CD8-positive, alpha-beta memory T cell (primary cell): ENCODE measurements at places on chromosomes 3 and 15.

DNA sequence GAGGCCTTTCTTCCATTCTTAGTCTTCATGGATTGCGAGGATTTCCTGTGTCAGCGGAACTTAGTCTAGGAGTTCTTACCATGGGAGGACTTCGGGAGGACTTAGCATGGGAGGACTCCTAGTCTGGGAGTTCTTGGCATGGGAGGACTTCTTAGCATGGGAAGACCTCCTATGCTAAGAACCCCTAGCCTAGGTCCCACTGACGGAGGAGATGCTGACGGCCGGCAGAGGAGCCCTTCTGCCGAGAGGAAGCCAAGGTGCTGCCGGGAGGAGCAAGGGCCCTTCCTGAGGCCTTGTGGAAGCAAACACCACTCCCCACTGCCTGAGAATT lies 35.6 kb upstream of the LDHAL6B start:
- DNase-seq: no peak

DNA sequence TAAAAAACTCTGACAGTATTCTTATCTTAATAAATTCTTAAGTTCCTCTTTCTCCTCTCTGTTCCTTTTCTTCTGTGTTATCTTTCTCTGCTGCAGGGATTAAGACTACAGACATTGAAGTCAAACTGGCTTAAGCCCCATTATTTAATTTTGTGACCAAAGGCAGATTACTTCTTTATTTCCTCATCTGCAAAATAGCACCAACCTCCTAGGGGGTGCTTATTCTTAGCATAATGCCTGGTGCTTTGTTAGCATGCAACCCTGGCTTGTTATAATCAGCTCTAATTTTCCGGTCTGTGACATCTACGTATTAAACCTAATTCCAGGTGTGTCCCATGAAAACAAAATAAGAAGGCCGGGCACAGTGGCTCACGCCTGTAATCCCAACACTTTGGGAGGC lies 23.8 kb downstream of the SEMA6D start:
- no peak for DNase-seq

- no peak for DNase-seq
These were observed 20.4 kb downstream of the HDC start for GRCh38 chr15:50244959-50245624.

DNA sequence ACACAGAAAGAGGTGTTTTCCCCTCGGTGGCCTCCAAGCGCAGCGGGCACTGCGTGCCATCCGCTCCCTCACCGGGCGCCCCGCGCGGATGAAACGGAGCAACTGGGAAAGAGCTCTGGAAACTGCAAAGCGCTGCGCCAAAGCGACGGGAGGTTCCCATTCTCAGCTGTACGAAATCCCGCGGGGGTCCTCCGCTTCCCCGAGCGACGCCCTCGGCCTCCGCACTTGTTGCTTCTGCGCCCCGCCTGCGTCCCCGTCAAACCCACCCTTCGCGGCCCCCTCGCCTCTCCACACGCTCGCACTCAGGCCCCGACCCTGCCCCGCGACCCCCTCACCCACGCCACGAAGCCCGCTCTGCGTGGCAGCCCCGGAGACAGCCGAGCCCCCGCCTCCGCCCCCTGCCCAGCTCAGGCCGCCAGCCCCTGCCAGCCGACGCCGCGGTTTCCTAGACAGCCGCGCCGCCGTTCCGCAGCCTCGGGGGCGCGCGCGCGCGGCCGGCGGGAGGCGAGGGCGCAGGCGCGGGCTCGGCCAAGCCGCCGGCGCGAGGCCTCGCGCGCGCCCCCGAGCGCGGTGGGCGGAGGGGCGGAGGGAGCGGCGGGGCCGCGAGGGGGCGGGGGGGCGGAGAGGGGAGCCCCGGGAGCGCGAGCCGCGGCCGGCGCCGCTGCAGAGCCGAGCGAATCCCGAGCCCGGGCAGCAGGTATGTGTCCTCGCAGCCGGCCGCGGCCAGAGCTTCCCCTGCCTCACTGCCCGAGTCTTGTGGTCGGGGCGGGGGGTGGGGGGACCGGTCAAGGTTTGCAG lies at the start of gene TMEM266:
TMEM266 (plus strand) TSS at position 666 of the 798 bp plus-strand sequence. CDS start 74,279 bp downstream, outside the sequence.
- no peak for DNase-seq

DNA sequence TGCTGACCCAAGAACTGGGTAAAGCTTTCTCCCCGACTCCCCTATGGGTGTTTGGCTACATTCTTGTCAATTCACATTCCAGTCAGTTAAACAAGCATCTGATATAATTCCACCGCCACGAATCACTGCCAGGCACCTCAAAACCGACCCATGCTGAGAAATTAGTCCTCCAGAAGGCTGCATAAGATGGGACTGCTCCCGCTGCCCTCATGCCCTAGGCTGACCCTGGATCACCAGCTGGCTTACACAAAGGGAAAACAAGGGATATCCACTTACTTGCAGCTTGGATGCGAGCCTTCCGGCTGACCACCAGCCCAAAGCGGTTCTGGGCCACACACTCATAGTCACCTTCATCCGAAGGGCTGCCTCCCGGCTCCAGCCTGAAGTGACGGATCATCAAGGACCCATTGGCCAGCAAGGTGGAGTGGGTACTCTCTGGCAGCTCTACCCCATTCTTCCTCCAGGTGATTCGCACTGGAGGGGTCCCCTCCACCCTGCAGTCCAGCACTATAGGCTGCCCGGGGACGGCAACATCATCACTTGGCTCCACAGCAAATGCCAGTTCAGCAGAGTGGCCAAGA lies 2.9 kb downstream of the IGDCC3 start:
- no peak for DNase-seq

DNA sequence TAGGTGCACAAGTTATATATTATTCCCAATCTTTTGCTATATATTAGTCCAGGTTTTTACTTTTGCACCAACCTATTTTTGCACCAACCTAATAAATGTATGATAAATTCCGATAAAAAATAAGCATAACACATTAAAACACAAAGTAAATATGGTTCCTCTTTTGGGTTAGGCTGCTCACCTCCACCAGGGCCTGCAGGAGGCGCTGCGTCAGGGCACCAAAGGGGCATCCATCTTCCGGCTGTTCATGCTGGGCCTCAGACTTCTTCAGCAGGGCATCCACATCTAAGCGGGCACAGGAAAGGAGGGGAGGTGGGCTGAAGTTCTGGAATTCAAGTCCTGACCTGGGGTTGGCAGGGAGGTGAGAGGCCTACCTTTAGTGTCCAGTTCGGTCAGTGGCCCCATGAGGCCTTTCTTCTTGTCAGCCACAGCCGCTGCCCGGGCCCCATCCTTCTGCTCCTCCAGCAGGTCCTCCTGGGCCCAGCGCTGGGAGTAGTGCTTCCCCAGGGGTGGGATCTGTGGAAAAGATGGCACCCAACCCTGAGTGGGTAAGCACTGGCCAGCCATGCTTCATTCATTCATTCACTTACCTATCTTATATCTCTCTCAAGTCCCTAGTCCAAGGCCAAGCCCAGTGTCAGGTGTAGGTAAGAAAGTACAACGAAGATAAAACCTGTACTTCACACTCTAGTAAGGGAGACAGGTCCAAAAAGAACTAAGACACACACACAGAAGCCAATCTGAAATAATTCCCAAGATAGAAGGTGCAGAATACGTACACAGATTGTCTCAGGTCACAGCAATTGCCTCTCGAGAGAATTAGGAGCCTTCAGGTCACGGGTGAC lies 5.2 kb downstream of the TADA3 start:
- DNase-seq: no peak

- no peak for DNase-seq
These were observed 132.8 kb upstream of the SMAD3 start for GRCh38 chr15:66932634-66933024.

DNA sequence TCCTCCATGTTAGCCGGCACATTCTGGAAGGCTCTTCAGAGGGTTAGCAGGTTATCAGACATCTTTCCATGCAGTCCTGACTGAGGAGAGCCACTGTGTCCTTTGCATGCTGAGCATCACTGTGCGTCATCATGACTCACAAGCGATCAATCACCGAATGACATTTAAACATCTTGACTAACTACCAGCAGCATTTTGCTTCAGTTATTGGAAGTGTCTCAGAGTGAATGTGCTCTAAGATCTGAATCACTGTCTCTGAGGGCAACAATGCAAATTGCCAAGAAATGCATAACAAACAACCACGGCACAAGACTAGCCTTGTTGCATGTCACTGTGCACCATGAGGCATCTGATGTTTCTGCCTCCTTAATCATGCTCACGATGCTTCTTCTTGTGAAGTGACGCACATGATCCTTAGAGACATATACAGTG lies 18.3 kb upstream of the ATP8B4 start:
- DNase-seq: no peak

GRCh38 chr15:77641999-77642398 lies 9.3 kb upstream of the LINGO1 start:
- DNase-seq: no peak
